ENCODE measurements at places on chromosomes 6 and 20.

GRCh38 chr6:156652231-156652750 lies 124.9 kb upstream of the ARID1B start:
- DNase-seq: no peak

DNA sequence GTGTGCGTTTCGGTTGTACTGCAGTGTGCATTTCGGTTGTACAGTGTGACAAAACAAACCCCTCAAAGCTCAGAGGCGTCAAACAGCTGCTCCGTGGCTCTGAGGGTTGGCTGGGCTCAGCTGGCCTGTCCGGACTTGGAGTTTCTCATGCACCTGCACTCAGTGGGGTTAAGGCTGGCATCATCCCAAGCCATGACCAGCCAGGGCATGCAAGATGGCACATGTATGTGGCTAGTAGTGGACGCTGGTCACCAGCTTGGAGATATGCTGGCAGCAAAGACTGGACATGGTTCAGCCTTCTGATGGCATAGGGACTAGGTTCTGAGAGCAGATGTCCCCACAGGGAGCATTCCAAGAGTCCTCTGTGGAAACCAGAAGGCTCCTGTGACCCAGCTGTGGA lies 187.2 kb downstream of the CDH4 start:
- DNase-seq: no peak

DNA sequence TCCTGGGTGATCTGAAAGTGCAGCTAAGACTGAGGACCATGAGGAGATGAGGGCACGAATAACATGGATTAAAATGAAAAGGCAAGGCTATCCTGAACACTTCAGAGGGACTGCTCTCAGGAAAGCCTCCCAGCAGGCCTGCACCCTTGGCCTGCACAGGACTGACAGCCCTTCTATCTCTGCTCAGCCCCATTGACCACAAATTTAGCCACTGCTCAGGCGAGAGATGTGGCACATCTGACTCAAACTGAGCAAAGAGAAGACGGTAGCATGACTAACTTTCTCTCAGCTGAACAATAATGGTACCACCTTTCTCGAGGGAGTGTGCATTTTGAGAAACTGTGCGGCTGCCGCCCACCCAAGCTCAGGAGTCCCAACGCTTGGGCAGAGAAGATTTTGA lies 257.5 kb downstream of the ADGB start:
- DNase-seq: no peak

- no peak for DNase-seq
Observed at GRCh38 chr6:135066397-135066796, 11.8 kb upstream of the HBS1L start.

DNA sequence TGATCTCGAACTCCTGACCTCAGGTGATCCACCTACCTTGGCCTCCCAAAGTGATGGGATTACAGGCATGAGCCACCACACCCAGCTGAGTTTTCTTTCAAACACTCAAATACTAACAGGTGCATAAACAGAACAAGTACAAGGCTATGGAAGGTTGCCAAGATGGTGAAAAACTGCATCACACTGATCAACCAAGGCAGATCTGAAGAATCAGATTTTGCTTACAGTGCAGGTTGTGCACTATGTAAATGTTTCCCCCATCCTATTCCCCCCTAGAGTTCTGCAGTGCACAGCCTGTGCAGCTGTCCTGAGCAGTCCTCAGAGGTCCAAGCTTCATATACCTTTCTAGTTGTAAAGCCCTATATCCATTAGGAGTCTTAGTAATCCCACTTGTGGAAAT lies 73.0 kb downstream of the GFRA4 start:
- DNase-seq: no peak

DNA sequence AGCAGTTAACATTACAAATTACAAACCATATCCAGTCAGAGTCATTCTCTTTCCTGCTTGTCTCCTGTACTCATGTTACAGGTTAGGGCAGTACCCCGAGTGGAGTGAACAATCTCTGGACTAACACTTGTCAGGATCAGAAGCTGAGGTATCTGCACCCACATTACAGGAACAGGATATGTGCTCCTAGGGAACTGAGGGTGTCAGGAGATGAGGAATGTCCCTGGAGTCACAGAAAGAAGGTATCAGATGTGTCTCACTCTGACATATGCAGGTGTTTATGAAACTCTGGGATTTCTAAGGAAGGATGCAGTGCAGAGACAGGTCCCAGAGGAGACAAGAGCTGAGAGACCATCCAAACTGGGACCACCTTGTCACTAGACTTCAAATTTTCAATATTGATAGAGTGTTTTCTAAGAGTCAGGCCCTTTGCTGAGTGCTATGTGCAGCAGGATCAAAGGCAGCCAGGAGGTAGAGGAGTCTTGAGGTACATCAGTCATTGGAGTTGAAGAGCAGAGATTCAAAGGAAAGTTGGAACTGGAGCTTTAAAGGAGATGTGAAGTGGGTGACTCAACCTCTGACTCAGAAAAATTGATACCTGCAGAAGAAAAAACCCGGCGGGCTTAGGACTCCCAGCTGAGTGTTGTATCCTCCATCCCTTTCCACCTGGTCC lies 12.6 kb downstream of the HLA-DPB1 start:
- no peak for DNase-seq

- DNase-seq: no peak
Observed at GRCh38 chr6:3794092-3794491, 42.6 kb upstream of the PXDC1 start.

DNA sequence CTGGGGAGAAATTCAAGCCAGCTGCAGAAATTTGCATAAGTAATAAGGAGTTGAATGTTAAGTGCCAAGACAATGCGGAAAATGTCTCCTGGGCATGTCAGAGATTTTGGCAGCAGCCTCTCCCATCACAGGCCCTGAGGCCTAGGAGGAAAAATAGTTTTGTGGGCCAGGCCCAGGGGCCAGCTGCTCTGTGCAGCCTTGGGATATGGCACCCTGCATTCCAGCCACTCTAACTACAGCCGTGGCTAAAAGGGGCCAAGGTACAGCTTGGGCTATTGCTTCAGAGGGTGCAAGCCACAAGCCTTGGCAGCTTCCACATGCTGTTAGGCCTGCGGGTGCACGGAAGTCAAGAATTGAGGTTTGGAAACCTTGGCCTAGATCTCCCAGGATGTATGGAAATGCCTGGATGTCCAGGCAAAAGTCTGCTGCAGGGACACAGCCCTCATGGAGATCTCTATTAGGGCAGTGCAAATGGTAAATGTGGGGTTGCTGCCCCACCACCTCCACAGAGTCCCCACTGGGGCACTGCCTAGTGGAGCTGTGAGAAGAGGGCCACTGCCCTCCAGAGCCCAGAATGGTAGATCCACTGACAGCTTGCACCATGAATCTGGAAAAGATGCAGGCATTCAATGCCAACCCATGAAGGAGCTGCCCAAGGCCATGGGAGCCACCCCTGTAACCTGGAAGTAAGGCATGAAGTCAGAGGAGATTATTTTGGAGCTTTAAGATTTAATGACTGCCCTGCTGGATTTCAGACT lies 126.5 kb downstream of the DTNBP1 start:
- DNase-seq: no peak

GRCh38 chr6:48073976-48074767 lies 36.8 kb downstream of the PTCHD4 start:
- DNase-seq: no peak

GRCh38 chr6:74991573-74992332 lies 214.1 kb downstream of the COL12A1 start:
- DNase-seq: no peak

DNA sequence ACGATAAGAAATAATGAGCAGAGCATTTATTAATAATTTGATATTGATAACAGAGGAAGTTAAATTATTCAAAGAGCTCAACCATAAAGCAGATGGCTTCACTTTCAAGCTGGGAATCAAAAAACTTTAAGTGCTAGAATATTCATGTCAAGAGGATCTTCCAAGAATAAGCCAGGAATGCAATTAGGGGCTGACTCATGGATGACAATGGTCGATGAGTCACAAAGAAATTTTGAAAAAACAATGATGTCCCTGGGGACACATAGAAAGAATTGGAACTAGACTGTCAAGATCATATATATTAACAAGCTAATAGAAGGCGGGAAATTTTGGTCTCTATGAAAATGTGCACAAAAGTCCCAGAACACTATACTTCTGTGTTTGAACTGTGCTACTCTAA lies 304.1 kb downstream of the LAMA2 start:
- DNase-seq: no peak

DNA sequence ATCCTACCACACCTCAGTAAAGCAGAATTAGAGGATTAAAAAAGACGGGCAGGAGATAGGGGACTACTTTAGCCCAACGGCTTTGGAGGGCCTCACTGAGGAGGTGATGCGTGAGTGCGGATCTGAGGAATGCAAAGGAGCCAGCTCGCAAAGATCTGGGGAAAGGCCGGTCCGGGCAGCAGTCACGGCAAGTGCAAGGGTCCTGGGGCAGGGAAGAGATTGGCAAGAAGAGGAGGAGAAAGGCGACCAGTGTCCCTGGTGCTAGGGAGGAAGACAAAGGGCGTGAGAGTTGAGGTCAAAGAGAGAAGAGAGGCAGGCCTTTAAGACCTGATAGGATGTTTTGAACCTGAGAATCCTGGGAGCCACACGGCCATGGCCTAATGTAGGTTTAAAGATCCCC lies 86.8 kb downstream of the KCNB1 start:
- DNase-seq: no peak

DNA sequence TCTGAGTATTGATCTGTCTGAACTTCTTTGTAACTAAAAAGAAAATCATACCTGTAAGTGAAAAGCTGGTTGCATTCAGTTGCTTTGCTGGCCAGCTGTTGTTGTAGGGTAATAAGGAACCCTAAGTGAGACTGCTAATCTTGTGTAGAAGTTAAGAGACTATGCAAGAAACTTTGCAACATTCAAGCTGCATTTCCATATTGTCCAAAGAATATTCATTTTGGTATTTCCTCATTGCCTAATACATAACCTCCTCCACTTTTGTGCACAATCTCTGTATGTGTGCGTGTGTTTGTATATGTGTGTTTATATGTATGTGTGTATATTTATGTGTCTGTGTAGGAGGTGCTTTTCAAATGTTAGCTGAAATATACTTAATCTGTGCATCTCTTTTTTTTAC lies 414.9 kb downstream of the CDKAL1 start:
- no peak for DNase-seq

GRCh38 chr6:34587325-34587724 lies 31.2 kb upstream of the SPDEF start:
- DNase-seq: no peak

DNA sequence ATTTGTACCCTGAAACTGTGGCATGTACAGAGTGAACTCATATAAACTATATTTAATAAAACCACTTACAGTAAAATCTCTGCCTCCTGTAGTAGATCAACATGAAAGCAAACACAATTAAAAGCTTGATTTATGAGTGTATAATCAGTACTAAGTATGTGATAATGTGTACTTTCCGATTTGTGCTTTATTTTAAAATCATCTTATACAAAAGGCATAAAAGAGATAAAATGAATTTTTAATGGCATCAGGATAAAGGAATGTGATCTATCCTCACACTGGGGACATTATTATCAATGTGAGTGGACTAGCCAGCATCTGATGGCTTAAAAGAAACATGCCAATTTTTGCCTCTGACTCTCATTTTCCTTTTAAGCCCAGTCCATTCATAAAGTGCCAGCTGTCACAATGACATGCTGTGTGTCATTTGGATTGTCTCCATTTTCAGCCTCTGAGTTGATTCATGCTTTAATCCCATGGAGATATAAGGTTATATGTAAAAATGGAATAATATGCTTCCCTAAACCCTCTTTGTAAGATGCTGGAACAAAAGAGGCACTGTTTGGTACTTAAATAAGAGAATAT lies 831.6 kb upstream of the EYS start:
- DNase-seq: no peak

DNA sequence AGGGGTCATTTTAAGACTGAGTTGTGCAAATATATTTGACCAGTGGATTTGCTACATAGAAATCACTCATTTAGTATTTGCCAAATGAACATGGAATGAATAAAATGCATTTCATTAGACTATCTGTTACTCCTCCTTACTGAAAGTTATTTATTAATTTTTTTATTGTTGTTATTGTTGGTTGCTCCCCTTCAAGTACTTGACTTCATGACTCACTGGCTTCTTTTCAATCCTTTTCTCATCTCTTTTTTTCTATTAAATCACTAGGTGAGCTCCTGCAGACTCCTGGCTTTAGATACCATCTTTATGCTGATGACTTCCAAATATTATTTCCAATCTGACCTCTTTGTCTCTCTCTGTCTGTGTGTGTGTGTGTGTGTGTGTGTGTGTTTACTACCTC lies 192.2 kb upstream of the FAM83B start:
- no peak for DNase-seq

DNA sequence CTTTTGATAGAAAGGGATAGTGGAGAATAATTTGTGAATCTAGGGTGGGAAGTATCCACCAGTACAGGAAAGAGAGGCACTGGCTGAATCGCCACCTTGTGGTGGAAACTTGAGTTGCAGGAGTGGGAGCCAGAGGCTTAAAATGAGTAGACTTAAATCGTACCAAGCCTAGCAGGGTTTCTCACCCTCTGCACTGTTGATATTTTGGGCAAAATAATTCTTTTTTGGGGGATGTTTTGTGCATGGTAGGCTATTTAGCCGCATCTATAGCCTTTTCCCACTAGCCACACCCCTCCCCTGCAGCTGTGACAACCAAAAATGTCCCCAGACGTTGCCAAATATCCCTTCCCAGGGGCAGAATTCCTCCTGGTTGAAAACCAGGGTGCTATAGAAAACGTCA lies 119.1 kb downstream of the DHX35 start:
- peak; percentile 75 for DNase-seq

GRCh38 chr6:169723200-169723909 lies 945 bp downstream of the PHF10 start:
- peak; percentile 39 for DNase-seq

DNA sequence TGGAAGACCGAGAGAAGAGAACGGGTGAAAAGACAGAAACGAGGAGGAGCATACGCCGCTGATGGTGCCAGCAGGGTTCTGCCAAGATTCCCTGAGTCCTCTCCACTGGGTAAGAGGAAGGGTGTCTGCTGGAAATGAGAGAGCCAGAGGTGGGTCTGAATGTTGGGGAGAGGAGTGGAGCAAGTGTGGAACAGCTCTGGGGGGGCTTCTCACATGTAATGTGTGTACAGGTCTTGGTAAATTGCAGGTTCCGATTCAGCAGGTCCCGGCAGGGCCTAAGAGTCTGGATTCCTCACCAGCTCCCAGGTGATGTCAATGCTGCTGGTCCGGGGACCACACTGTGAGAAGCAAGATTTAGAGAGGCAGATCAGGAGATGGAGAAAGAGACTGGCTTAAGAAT lies 1.5 kb upstream of the EBF4 start:
- no peak for DNase-seq

DNA sequence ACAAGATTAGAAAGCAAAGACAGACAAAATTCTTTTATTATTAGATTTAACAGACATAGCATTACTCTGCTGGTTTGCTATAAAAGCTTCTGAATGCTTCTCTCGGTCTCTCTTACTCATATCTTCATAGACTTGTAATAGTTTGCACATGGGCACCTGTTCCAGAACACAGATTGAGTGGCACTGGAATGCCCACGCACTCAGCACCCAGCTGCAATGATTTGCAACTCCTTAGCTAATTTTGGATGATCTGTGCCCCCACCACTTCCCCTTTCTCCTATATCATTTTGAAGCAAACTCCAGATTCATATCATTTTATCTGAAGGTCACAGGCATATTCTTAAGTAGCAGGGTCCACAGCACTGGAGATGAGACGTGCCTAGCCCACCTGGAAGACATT lies 148.8 kb downstream of the CFAP61 start:
- DNase-seq: no peak
